Activated T-helper 17 cell treated with anti-CD3 and anti-CD28 coated beads, Interleukin-2, amount 50 U/mL, for 72 hours (primary cell): ENCODE measurements at places on chromosomes 2 and 18.

DNA sequence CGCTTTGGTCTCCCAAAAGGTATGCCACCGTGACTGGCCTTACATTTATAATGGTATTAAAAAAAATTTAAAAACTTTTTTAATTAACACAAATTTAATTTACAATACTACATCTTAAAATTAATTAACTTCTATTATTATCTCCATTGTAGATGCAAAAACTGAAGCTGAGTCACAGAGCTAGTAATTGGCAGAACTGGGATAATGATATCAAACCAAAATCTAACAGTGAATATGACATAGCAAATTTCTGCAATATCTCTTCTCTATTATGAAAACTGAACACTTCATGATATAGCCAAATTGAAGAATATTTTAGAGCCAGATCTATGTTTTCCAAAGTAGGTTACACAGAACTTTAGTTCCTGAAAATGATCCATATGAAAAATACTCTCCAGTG is 66.4 kb upstream of the CHAC2 start:
- H3K27me3 ChIP-seq: no peaks in the 10 kb centered on the region
- peaks cover 59% of the 10 kb centered on the region for H3K36me3 ChIP-seq
- no peak for ATAC-seq
- H3K27ac ChIP-seq: no peak overlapping the region

- no peak overlapping the region for H3K4me3 ChIP-seq
- H3K27me3 ChIP-seq: no peaks in the 10 kb centered on the region
- H3K36me3 ChIP-seq: peaks cover 87% of the 10 kb centered on the region
- no peaks in the 10 kb centered on the region for H3K4me1 ChIP-seq
- no peak overlapping the region for H3K27ac ChIP-seq
- ATAC-seq: no peak
Measured at GRCh38 chr2:37105150-37105549, 20.8 kb downstream of the GPATCH11 start.

DNA sequence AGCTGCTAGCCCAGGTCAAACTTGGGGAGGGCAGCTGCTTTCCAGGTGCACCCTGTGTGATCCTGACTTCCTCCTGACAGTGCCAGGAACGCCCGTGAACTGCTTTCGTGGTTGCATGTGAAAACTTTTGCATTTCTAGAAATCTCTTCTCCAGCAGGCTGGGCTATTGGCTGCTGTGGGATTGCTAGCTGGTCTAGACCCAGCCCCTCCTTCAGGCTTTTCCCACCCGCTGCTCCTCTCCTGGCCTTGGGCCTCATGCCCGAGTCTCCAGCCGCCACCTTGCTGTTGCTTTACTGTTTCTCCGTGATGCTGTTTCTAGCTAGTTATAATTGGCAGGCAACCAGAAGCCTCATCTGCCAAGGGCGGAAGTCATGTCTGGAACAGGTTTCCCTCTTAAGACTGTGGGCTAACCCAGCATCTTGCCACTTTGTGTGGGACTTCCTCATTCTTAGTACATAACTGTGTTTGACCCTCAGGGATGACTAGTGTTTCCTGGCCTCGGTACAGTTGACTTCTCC is 27.0 kb upstream of the MGAT4A start:
- H3K36me3 ChIP-seq: no peaks in the 10 kb centered on the region
- peak overlapping the region; percentile 84 for H3K4me3 ChIP-seq
- peak overlapping the region; percentile 90 for H3K27ac ChIP-seq
- H3K4me1 ChIP-seq: peaks cover 38% of the 10 kb centered on the region
- no peaks in the 10 kb centered on the region for H3K27me3 ChIP-seq

DNA sequence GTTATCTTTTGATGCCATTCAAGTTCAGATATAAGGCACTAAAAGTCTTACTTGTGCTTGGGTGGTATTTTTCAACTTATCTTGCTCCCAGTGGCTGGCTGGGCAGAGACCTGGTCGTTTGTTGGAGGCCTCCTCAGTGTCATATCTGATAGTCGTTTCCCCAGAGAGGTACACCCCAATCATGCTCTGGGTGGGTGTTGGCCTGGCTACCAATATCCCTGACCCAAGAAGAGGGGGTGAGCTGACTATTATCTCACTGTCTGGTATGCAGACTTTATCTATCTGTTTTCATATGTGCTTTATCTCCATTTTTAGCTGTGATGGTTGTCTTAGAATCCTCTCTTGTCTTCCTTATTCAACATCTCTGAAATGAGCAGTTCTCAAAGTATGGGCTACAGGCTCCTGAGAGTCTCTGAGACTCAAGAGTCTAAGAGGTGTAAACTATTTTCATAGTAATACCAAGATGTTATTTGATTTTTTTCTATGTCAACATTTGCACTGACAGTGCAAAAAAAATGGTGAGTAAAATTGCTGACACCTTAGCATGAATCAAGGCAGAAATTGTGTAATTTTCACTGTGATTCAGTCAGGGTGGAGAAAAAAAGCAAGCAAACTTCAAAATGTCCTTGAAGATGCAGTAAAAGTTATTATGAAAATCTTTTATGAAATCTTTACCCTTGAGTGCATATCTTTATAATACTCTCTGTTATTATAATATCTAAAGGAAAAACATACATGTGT is 12.3 kb upstream of the PLEK start:
- no peak overlapping the region for H3K4me3 ChIP-seq
- no peaks in the 10 kb centered on the region for H3K4me1 ChIP-seq
- H3K27ac ChIP-seq: no peak overlapping the region
- no peaks in the 10 kb centered on the region for H3K36me3 ChIP-seq
- no peak for ATAC-seq

DNA sequence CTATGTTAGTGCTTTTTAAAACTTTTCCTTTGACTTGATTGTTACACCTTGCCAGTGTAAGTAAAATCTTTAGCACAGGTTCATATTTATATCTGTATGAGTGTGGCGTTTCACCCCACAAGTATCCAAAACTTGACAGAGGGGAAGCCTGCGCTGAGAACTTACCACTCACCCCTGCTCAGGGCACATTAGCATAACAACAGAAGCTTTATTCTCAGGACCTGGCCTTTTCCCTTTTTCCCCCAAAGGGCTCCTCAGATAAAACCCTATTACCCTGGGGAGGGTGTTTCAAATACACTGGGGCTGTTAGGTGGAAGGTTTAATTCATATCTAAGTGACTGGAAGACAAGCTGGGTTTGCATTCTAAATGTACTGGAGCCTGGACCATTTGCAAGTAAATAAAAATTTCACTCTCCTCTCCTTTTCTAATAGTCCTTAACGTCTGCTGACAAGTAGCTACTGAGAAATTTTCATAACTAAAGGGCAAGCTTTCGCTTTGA is 276.6 kb downstream of the RNF152 start:
- no peaks in the 10 kb centered on the region for H3K4me1 ChIP-seq
- no peak overlapping the region for H3K4me3 ChIP-seq
- H3K36me3 ChIP-seq: no peaks in the 10 kb centered on the region
- H3K27ac ChIP-seq: no peak overlapping the region
